ENCODE measurements at places on chromosomes 13 and 19.
A peak's percentile ranks its signal among the peaks of the same experiment; 100 is the strongest.

GRCh38 chr19:49590971-49591730, at the start of gene PRR12:
TSS of gene PRR12 (plus strand) at chr19:49591182. CDS start at chr19:49591655, 473 bp downstream.
- peak; percentile 46 for DNase-seq

GRCh38 chr13:94214121-94214520, 265.4 kb downstream of the DCT start:
- DNase-seq, result no peak

DNA sequence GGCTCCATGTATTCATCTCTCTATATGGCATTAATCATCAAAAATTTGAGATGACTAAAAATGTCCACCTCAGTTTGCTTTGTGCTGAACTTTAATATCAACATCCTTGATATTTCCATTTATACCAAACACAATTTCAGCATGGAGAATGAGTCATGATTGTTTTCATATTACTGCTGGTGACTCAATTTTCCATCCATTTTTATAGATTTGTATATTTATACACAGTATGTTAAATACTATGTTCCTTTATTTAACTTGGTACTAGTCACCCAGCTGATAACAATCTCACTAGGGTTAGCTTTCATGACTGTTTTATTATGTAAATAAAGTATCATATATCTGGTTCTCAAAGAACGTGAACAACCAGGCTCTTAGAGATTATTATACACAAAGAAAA, 1255.1 kb downstream of the SLITRK1 start:
- no peak for DNase-seq

DNA sequence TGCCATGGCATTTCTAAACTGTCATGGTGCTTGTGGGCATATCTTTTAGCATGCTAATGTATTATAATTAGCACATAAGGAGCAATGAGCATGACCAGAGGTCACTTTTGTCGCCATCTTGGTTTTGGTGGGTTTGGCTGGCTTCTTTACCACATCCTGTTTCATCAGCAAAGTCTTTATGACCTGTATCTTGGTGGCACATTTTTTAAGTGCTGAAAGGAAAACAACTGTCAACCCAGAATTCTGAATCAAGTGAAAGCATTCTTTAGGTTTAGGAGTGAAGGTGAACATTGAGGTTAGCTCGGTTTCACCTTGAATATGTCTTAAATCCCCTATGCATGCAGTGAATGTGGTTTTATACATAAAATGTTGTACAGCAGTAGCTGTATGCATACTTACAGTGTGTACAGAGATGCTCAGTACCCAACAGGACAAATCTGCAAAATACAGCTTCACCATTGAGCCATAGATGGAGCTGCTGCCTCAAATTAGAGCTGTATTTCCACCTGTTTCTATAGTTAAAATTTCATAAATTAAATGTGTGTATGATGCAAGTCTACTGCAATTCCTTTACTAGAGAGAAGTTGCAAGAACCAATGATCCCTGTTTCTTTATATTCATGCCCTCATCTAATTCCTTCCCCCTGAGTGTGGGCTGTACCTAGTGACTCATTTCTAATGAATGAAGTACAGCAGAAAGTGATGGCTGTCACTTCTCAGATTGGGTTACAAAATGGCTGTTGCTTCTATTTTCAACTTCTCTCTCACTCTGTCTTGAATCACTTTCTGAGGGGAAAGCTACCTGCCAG, 25.2 kb upstream of the IGSF23 start:
- DNase-seq, result peak; percentile 22

- no peak for DNase-seq
Measured at GRCh38 chr13:49146950-49147355, 73.2 kb upstream of the MLNR start.

GRCh38 chr19:35267818-35268535, 785 bp upstream of the USF2 start:
- DNase-seq, result peak; percentile 59

DNA sequence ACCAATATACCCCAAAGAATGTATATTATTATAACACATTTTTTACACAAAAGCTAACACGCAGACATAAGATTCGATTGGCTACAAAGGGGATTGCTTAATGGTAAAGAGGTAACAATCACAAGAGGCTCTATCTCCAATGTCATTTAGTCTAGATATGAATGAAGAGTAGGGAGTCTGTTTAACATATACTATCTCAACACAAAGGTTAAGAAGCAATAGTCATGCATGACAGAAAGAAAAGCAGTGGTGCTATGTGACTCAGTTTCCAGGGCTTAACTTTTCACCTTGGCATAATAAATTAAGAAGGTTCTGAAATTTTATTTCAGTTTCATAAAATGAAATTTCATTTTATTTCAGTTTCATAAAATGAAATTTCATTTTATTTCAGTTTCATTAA, 33.3 kb downstream of the UFM1 start:
- DNase-seq, result no peak

DNA sequence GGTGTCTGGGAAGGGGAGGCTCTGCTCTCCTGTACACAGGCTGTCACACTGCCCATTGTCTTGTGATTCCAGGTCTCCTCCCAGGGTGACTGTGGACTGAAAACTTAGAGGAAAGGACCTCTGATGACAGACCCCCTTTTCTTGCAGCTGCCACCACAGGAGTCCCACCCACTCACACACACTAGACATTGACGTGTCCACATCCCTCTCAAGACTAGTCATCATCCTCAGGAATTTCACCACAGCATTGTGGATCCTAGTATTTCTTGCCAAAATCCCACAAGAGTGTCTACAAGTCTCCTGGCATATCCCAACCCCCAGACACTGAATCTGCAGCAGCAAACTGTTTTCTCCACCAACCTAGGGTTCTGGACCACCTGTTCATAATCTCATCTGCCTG, 5.3 kb downstream of the ZNF85 start:
- no peak for DNase-seq

GRCh38 chr19:13952931-13953531, 722 bp downstream of the DCAF15 start:
- no peak for DNase-seq

DNA sequence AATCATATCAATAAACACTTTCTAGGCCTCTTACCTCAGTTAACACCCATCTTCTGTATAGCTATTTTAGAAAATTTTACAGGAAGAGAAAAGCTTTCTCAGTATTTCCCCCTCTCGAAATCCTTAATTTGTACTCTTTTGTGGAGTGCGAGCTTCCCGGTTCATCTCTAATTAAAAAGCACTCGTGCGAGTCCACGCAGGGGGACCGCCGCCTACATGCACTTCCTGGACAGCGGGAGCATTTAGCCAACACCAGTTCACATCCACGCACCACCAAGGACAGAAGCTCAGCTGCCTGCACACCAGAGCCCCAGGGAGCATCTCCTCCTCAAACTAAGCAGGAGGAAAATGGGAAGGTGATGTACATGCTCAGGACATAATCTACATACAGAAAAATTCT, 60.0 kb downstream of the RASA3 start:
- no peak for DNase-seq

GRCh38 chr13:77291774-77292173, 35.1 kb downstream of the MYCBP2 start:
- DNase-seq, result no peak

DNA sequence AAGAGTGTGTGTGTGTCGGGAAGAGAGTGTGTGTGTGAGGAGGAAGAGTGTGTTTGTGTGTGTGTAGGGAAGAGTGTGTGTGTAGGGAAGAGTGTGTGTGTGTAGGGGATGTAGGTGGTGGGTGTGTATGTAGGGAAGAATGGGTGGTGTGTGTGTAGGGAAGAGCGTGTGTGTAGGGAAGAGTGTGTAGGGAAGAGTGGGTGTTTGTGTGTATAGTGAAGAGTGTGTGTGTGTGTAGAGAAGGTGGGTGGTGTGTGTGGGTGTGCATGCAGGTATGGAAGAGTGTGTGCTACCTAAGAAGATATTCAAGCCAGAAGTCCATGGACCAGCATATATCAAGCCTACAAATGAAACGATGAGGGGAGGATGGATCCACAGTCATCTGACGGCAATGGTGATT, 265.8 kb downstream of the FGF9 start:
- DNase-seq, result no peak

DNA sequence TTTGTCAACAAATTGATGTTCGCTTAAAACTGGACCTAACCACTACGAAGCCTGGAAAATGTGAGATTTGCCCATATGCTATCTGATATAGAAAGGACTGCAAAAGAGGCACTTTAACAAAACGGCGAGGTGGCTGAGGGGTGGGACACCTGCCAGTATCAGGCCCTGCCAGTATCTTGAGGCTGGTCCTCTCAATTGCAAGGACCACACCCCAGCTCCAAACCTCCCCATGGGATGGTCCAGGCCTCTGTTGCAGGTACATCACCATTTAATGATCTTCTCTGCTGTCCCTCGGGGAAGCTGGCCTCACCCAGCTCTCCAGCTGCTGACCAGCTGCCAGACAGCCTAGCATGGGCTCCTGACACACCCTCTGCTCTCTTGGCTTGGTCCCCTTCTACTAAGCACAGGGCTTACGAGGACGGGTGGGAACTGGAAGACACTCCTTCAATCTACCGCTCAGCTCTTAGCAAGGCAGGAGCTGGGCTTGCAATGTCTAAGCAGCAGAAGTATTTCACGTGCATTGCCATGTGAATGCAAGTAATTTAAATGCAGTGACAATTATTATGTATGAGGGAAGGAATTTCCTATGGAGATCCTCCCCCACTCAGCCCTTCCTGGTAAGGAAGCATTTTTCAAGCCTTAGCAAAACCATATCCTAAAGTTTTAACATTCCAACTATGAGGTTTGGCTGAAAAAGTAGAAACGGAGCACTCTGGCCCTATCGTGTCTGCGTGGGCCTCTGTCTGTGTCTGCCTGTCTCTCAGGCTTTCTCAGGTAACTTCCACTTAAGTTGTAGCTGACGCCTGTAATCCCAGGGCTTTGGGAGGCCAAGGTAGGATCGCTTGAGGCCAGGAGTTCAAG, 63.9 kb downstream of the LATS2 start:
- no peak for DNase-seq

GRCh38 chr13:44715287-44716230, 139.4 kb upstream of the TSC22D1 start:
- no peak for DNase-seq

GRCh38 chr13:97127842-97128241, 94.3 kb upstream of the MBNL2 start:
- DNase-seq, result no peak

DNA sequence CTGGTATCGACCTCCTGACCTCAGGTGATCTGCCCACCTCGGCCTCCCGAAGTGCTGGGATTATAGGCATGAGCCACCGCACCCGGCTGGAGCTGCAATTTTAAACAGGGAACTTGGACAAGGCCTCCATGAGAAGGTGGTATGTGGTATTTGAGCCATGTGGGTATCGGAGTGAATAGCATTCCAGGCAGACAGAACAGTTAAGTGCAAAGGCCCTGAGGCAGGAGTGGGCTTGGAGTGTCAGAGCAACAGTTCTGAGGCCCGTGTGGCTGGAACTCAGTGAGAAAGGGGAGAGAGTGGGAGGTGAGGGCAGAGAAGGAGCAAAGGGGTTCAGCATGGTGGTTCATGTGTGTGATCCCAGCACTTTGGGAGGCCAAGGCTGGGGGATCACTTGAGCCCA, 2.9 kb downstream of the RCN3 start:
- no peak for DNase-seq

- DNase-seq, result no peak
Measured at GRCh38 chr19:46381756-46382345, 31.5 kb downstream of the CCDC8 start.

GRCh38 chr19:42313096-42313839, at the start of gene TMEM145:
TSS of gene TMEM145 (plus strand) at chr19:42313309. CDS start at chr19:42313377, 68 bp downstream.
- DNase-seq, result peak; percentile 26

DNA sequence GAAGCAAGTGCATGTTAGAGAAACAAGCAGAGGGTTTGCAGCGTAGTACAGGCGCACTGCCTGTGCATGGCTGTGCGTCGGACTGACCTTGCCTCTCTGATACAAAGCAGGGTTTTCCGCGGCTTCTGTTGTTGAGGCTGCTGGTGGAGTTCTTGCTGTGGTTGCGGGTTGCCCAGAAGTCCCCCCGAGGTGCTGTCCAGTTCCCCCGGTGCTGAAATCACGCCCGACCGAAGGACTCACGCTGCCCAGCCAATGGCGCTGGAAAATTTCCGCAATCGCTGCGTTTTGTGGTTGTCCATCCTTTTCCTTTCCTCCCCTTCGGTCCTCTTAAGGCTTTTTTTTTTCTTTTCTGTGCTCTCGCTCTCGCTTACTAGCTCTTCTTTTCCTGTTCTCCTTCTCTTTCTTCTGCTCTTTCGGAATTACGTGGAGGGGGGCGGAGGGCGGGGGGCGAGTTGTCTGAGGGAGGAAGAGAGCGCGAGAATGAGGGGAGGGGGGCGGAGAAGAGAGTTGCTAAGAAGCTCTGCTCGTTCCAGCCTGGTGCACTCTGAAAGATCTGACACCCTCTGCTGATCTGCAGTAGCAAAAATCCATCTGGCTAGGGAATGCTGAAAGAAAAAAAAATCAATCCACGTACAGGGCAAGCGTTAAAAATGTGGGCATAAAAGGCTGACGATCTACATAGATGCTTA, at the start of gene SLITRK1:
TSS of gene SLITRK1 (minus strand) at position 558 of the 689 bp plus-strand sequence. CDS start 967 bp downstream, outside the sequence.
- DNase-seq, result no peak

DNA sequence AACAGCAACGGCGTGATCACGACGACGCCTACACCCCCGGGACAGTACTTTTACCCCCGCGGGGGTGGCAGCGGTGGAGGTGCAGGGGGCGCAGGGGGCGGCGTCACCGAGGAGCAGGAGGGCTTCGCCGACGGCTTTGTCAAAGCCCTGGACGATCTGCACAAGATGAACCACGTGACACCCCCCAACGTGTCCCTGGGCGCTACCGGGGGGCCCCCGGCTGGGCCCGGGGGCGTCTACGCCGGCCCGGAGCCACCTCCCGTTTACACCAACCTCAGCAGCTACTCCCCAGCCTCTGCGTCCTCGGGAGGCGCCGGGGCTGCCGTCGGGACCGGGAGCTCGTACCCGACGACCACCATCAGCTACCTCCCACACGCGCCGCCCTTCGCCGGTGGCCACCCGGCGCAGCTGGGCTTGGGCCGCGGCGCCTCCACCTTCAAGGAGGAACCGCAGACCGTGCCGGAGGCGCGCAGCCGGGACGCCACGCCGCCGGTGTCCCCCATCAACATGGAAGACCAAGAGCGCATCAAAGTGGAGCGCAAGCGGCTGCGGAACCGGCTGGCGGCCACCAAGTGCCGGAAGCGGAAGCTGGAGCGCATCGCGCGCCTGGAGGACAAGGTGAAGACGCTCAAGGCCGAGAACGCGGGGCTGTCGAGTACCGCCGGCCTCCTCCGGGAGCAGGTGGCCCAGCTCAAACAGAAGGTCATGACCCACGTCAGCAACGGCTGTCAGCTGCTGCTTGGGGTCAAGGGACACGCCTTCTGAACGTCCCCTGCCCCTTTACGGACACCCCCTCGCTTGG, 966 bp downstream of the JUNB start:
- peak; percentile 59 for DNase-seq

DNA sequence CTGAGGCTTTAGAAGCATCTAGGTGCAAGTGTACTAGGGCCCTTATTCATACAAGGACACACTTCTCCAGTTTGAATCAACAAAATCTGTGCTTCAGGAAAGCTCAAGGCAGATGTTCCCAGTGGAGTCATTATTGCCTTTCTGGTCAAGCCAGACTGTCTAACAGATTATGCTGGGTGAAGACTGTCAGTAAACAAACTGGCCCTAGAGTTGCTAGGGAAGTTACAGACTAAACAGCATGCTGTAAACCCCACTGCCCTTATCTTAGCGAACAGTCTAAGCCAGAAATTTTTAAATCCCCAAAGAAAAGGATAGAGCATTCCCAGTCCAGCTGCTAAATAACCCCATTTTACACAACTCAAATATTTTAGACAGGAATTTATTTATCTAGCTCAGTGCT, 1701.3 kb upstream of the PRR20A start:
- DNase-seq, result no peak

Data from stimulated activated CD8-positive, alpha-beta memory T cell treated with anti-CD3 and anti-CD28 coated beads, Interleukin-2, amount 100 ng/mL, for 48 hours (primary cell).